ENCODE measurements at places on chromosomes 7 and 10.
A peak's percentile ranks its signal among the peaks of the same experiment; 100 is the strongest.

GRCh38 chr7:65968256-65969185 lies 13.5 kb downstream of the GUSB start:
- DNase-seq = no peak

DNA sequence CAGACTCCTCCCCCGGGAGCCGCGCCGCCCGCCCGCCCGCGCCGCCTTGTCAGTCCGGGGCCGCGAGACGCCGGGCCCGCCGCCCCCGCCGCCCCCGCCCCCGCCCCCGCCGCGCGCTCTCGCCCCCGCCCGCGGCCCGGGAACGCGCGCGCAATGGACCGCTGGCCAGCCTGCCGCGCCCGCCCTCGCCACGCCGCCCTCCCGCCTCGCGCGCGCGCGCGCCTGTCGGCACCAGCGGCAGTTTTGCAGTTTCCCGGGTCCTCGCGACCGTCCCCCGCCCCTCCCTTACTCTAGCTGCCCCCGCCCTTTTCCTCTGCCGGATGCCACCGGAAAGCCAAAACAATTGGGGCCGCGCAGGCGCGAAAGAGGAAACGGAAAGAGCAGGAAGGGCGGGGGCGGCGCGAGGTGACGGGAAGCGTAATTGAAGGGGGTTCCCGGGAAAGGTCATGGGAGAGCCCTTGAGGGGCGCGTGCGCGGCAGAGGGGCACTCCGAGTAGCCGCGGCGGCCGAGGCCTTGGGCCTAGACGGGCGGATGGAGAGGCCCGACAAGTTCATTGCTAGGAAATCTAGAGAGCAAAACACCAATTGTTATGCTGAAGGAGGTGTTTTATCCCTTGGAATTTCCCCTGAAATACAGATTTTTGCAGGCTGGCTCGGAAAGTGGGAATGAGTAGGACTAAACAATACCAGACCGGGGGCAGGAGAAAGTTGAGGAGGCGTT lies 400 bp upstream of the KBTBD2 start:
- DNase-seq = peak; percentile 98

- no peak for DNase-seq
These were observed 322.8 kb downstream of the LRMDA start for GRCh38 chr10:75754096-75754831.

DNA sequence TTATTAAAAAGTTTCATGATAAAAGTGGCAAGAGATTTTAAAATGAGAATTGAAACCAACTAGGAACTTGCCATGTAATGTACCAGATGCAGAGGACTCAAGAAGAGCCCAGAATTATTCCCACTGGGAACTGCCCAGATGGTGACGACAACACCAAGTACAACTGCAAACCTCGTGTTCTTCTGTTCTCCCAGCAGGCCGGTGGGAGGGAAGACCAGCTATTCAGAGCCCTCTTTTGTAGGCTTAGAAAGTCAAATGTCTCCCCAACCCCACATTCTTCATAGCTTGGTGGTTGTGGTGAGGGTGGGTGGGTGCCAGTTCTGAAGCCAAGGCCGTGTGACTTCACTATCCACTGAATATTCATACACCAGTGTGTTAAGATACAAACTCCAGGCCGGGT lies 54.3 kb upstream of the ITGB1 start:
- no peak for DNase-seq

DNA sequence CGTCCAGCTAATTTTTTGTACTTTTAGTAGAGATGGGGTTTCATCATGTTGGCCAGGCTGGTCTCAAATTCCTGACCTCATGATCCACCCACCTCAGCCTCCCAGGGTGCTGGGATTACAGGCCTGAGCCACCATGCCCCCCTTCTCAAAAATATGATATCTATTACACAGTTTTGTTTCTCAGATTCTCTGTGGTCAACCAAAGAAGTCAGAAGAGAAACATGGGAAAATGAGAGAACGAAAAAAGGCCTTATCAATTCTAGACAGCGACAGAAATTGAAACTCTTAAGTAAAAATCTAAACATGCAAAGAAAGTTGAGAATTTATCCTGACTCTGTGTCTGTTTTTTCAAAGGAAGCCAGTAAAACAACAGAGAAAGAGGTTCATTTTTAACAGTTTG lies 283.8 kb upstream of the PLXDC2 start:
- DNase-seq = no peak

- no peak for DNase-seq
These were observed 23.6 kb downstream of the ST8SIA6 start for GRCh38 chr10:17430647-17431355.

Data from stimulated activated CD8-positive, alpha-beta memory T cell treated with anti-CD3 and anti-CD28 coated beads, Interleukin-15, amount 100 ng/mL, for 48 hours (primary cell).